ENCODE measurements at places on chromosomes 3 and 15.

- DNase-seq = no peak
Measured at GRCh38 chr3:114839476-114839875, 307.6 kb downstream of the ZBTB20 start.

DNA sequence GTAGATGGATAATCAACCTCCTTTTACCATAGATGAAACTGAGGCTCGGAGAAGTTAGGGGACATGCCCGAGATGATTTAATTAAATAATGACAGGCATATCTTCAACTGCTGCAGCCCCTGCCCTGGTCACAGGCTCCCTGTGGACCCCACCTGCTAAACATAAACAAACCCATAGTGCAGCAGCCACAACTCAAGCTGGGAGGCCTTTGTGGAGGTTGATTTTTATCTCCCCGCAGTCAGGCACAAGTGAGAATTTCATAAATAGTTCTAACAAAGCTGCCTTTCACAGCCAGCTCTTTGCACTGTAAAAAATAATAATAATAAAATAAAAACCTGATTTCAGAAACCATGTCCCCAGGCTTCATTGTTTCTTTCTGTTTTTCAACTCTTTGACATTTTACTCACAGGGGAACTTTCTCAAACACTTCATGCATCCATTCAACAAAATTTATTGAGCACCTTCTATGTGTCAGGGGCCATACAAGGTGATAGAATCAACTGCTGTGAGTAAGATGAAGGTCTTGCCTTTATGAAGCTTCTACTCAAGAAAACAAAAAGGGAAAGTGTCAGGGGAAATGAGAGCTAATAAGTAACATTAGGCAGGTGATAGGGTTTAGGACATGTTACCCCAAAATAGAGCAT is 393.6 kb upstream of the PROK2 start:
- no peak for DNase-seq

- no peak for DNase-seq
Measured at GRCh38 chr3:136860541-136860940, 1.5 kb upstream of the NCK1 start.

- DNase-seq = no peak
Measured at GRCh38 chr15:66587749-66588148, 22.0 kb upstream of the LCTL start.

DNA sequence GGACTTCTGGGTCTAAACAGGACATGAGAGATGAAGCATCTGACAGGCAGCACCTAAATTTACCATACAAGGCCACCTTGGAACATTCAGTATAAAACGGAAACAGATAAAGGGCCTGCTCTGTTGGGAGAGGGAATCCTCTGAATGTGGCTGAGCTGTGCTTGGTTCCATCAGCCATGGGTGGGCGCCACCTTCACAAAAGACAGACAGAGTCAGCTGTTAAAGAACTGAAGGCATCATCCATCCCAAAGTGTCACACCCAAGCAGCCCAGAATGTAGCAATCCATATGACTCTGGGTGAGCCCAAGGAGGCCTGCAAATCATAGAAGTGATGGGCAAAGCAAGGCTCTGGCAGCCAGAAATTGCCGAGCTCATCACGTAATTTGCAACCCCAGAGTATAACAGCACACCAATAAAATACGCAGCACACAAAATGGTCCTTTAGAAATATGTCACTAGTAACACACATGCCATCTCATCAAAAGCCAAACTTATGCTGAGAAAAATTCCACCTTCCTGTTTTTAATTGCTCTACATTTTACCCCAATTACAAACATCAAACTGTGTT is 24.8 kb upstream of the RBP1 start:
- no peak for DNase-seq

GRCh38 chr3:99250821-99251355 is 349.4 kb upstream of the DCBLD2 start:
- DNase-seq = no peak

GRCh38 chr3:82978368-82978767 is 1216.9 kb upstream of the GBE1 start:
- no peak for DNase-seq

GRCh38 chr3:94173673-94174434 is 111.0 kb downstream of the NSUN3 start:
- no peak for DNase-seq

DNA sequence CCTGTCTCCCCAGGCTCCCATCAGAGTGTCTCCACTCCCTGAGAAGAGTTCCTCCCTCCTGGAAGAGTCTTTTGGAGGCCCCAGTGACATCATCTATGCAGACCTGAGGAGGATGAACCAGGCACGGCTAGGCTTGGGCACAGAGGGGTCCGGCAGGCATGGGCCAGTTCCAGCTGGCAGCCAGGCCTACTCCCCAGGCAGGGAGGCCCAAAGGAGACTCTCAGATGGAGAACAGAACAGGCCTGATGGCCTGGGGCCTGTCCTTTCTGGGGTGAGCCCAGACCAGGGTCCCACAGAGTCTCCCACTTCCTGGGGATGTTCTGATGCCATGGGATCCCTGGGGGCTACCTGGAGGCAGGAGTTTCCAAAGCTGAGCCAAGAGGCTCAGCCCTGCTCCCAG is 8.5 kb downstream of the SH2D7 start:
- DNase-seq = no peak

GRCh38 chr3:152271501-152272236 is 2.9 kb downstream of the MBNL1 start:
- no peak for DNase-seq
